ENCODE measurements at places on chromosomes 4 and X.

DNA sequence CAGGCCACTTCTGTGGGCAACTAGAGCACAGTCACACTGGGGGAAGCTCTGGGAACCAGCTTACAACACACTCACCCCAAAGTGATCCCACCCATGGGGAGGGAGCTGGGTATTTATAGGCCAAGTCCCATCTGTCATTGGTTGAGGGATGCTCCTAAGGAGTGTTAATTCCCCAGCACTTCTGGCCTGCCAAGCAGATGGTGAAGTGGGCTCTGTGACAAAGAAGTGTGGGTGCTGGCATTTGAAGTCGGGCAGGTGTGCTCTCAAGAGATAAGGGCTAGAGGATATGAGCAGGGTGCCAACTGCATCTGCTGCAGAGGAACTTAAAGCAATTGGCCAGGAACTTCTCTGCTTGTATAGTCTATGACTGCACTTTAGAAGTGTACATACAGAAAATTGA, 30.9 kb downstream of the PTCHD1 start:
- no peak for DNase-seq

DNA sequence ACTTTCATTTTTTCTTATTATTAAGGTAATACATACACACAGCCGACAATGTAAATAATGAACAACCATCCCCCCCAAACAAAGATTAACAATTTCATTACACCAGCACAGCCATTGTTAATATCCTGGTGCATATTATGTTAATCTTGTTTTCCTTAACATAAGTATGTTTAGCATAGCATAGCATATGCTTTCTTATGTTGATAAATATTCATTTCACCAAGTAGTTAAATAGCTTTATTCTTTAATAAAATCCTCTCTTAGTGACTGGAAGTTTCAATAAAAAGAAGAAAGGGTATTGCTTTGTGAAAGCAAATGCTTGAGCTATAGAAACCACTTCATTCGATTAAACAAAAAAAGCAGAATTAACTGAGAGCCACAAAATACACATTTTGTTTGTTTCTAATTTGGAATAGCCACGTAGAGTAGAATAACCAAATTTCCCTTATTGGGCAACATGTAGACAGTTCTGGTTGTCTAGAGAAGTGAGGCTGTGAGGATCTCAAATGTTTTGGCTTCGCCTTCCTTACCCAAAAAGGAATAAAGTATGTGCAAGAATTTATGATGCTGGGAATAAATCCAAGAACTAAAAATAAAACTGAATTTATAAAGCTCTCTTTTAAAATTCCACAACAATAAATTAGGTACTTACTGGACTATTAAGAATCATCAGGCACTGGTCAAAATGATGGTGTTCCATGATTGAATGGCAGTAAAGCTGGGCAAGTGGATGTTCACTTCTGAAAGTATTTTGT, 118.0 kb downstream of the PDE5A start:
- DNase-seq = no peak

DNA sequence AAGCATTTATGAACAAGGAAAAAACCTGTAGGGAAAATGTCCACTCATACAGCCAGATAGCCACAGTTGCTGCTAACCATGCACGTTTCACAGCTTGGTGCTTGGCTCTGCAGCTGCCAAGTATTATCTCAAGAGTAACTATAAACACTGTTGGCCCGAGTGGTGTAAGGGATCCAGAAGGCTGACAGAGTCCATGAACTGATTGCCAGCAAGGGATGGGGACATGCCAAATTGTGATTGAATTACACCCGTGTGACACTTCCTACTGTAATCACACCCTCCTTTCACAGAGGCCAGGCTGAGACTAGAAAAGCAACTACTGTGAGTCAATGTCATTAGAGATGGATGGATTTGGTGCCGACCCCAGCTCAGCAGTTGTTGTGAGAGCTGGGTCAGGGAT, 223.9 kb upstream of the ANKRD50 start:
- DNase-seq = no peak

DNA sequence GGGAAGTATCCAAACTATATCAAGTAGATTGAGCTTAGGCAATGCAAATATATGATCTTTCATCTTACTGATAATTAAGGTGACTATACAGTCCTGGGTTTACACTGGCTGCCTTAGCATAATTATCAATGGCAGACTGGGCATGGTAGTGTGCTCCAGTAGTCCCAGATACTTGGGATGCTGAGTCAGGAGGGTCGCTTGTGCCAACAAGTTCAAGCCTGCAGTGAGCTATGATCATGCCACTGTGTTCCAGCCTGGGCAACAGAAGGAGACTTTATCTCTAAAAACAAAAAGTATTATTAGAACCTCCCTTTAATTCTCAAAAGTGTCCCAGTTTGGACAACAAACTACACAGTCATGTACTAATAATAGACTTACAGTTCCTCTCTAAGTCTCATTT, 99.4 kb upstream of the RASGEF1B start:
- DNase-seq = no peak

DNA sequence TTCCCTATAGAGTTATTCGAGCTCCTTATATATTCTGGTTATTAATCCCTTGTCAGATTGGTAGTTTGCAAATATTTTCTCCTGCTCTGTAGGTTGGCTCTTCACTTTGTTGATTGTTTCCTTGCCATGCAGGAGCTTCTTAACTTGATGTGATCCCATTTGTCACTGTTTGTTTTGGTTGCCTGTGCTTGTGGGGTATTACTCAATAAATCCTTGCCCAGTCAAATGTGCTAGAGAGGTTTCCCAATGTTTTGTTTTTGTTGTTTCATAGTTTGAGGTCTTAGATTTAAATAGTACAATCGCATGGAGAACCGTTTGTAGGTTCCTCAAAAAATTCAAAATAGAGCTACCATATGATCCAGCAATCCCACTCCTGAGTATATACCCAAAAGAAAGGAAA, 2.3 kb upstream of the SYTL5 start:
- no peak for DNase-seq

GRCh38 chr4:8841678-8842268, 29.9 kb downstream of the HMX1 start:
- DNase-seq = no peak

DNA sequence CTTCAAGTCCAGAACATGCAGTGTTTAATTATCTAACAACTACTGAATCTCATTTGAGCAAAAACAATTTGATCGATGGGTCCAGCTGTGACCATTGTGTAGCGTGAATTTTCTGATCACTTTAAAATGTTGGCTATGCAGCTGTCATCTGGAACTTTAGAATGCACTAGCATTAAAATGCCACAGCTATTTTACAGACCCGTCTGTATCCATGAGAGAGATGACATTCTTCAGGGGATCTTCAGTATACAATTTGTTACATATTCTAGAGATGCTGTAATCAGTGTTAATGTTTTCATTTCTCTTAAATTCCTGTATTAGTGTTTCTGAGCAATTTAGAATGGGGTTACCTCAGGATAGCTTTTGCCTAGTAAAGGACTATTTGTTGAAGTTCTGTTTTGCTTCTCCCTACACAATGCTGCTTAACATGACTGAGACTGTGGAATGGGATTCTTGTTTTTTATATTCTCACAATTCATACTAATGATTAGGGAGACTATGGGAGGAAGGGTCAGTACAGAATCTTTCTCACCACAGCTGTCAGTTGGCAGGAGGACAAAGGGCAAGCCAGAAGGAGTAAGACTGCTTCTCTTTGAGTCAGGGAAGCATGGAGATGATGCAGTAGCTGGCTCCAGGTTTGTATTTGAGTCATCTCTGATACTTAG, 13.2 kb upstream of the CTSO start:
- no peak for DNase-seq
